Stimulated activated CD4-positive, alpha-beta T cell treated with anti-CD3 and anti-CD28 coated beads, Interleukin-1b, Interleukin-23, amount 100 ng/mL, for 1 hour (primary cell): ENCODE measurements at places on chromosomes 1 and 21.
A peak's percentile ranks its signal among the peaks of the same experiment; 100 is the strongest.

GRCh38 chr1:204468206-204468605 is 26.4 kb downstream of the PIK3C2B start:
- no peak for DNase-seq

GRCh38 chr1:74937176-74937575 is 197.0 kb upstream of the LHX8 start:
- no peak for DNase-seq

- DNase-seq, result peak; percentile 71
These were observed 9.3 kb downstream of the MAP3K6 start for GRCh38 chr1:27357281-27358037.

DNA sequence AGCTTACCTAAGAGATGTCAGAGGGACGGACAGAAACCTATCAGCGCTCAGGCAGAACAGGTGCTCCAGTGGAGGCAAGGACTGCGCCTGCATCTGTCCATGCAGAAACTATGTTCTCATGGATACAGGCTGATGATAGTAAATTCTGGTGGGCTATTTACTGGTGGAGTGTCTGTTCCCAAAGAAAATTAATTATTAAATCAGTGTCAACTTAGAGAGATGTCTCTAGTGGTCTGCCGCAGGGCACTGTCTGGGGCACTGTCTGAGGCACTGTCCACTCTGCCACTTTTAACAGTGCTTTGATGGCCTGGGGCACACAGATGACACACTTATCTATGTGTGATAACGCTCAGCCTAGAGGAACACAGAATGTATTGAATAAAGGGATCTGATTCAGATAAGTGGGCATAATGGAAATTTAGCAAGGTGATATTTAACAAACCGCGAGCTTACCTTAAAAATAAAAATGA is 148.1 kb downstream of the RGS7 start:
- no peak for DNase-seq

DNA sequence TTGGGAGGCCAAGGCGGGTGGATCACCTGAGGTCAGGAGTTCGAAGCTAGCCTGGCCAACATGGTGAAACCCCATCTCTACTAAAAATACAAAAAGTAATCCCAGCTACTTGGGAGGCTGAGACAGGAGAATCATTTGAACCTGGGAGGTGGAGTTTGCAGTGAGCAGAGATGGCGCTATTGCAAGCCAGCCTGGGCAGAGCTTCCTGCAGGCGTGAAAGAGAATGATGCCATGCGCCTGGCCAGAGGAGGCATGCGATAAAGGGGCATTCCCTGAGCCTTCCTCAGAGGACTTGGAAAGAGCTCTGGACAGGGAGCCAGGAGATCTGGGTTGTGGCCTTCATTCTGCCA is 3.2 kb downstream of the E2F2 start:
- DNase-seq, result no peak

- DNase-seq, result no peak
These were observed 45.9 kb downstream of the SYT14 start for GRCh38 chr1:209983953-209984352.

- no peak for DNase-seq
These were observed 204.4 kb downstream of the TRABD2B start for GRCh38 chr1:47792779-47793178.

GRCh38 chr1:234539666-234540403 is 60.9 kb upstream of the TARBP1 start:
- DNase-seq, result no peak

DNA sequence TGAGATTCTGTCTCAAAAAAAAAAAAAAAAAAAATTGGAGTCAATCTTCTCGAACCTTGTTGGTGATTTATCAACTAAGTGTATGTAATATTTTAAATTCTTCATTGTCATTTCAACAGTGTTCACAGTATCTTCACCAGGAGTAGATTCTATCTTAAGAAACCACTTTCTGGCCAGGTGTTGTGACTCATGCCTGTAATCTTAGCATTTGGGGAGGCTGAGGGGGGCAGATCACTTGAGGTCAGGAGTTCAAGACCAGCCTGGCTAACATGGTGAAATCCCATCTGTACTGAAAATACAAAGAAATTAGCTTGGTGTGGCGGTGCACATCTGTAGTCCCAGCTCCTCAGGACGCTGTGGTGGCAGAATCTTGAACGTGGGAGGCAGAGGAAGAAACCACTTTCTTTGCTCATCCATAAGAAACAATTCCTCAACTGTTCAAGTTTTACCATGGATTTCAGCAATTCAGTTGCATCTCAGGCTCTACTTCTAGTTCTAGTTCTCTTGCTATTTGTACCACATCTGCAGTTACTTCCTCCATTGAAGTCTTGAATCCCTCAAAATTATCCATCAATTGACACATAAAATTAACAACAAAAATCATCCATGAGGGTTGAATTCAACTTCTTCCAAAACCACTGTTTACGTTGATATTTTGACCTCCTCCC is 30.4 kb upstream of the EYA3 start:
- no peak for DNase-seq

- DNase-seq, result no peak
These were observed 144.6 kb downstream of the LRIG2 start for GRCh38 chr1:113217447-113218208.

GRCh38 chr1:167641786-167642500 is 11.9 kb downstream of the RCSD1 start:
- no peak for DNase-seq

DNA sequence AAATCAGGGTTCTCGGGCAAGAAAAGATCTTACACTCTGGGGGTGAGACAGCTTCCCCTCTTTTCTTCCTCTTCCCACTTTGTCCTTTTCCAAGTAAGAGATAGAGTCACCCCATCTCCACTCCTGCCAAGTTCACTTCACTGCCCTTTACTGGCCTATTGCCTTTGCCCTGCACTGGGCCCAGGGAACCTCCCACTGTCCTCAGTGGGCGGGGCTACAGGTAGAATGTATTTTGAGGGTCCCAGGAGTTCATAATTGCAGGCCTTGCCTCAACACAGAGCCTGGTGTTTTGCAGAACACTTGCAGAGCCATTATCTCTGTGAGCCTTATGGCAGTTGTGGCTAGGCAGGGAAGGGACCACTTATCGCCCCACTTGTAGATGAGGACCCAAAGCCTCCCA is 3.3 kb downstream of the AMPD2 start:
- DNase-seq, result no peak

DNA sequence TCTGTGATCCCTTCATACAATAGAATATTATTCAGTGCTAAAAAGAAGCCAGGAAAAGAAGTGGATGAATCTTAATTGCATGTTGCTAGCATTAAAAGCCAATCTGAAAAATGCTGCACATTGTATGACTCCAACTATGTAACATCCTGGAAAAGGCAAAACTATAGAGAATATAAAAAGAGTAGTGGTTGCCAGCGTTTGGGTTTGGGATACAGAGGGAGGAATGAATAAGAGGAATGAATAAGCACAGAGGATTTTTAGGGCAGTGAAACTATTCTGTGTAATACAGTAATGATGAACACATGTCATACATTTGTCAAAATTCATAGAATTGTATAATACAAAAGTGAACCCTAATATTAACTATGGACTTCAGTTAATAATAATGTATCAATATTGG is 42.5 kb downstream of the GPR88 start:
- DNase-seq, result no peak

GRCh38 chr1:168333562-168334276 is 53.0 kb downstream of the TBX19 start:
- no peak for DNase-seq

GRCh38 chr1:49630156-49630555 is 393.6 kb downstream of the AGBL4 start:
- no peak for DNase-seq

GRCh38 chr1:189351960-189352359 is 1125.7 kb downstream of the BRINP3 start:
- no peak for DNase-seq

DNA sequence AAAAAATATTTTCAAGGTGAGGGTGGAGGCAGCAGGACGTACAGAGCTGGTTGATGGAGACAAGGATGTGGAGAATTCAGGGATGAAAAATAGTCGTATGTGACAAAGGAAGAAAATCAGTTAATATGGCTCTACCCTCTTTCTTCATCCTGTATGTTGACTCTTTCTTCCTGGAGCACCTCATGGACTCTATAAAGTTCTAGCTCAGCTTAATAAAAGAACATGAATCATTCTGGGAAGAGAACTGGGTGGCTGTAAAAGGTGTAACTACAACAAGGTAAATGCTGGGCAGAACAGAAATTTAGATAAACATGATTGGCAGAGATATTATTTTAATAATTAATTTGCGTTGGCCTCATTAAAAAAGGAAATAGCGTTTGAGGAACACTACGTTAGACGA is 241.8 kb upstream of the MAP1LC3C start:
- no peak for DNase-seq

DNA sequence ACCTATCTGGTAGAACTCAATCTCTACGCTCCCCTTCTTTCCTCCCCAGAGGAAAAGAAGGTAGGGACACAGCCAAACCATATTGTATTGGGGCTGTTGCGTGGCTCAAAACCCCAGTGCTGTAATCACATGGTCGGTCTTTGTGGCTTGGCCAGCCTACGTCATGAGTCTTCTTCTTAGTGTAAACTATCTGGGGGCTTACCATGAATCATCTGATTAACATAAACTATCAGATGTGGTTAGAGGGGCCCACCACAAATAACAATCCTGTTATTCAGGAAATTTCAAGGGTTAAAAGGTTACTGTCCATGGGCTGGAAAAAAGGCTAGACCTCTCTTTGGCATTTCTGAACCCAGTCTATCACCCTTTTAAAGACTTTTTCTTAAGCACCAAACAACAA is 49.5 kb upstream of the GPR52 start:
- DNase-seq, result no peak

DNA sequence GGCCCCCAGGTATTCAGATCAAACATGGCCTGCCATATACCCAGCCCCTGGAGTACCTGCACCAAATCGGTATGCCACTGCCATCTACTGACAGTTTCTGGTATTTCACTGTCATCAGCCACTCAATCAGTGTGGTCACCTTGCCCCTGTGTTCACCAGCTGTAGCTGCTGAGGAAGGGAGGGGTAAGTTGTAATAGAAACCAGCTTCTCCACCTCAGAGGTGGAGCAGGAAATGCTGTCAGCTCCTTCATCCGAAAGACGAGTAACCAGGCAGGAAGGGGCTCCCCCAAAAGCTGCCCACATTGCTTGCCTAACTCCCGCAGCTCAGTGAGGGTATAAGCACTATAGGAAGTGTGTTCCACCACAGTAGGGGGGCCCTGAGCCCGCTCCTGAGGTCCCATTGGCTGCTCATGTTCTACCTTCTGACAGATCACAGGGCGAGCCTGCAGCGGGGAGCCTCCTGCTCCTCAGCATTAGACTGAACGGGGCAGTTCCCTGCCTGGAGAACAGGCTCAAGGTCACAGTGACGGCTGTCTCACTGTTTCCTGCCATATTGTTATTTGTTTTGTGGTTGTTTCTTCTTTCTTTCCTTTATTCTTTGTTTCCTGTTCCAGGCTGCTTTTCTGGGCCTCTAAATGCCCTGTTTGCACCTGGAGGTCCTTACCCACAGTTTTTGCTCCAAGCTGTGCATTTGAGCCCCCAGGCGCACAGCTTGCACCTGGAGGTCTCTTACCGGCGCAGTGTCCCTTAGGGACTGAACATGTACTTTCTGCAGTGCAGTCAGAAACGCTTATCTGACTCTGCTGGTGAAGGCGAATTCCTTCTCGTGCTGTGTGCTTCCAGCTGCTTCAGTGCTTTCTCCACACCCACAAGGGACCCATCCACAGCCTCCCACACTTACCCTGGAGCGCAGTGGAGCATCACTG is 1638.3 kb downstream of the MRPL39 start:
- DNase-seq, result peak; percentile 45

DNA sequence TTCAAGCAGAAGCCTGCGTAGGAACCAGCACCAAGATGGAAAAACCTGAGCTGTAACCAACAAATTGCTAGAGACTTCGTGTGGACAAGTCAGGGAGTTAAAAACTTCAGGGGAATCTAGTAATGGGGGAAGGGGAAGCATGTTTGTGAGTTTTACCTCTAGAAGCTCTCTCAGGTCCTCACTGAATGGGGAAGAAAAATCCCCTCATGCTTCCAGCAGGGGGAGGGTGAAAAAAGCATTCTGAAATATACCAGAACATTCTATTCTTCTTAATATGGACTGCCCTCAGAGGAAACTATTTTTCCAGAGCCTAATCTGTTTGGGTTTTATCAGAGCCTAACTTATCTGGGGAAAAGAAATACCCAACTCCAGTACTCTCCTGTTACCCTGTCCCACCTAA is 28.6 kb downstream of the GNG12 start:
- no peak for DNase-seq

DNA sequence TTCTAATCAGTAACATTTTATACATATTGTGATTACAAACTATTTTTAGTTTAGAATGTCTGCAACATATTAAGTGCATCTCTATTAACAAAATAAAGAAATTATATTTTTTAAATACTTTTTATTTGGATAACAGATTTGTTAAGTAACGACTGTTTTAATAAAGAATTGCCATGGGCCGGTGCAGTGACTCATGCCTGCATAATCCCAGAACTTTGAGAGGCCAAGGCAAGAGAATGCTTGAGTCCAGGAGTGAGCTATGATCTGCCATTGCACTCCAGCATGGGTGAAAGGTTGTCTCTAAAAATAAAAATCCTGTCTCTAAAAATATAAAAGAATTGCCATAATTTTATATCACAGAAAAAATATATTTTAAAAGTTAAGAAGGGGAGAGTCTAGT is 4.1 kb downstream of the LRRIQ3 start:
- DNase-seq, result no peak

- no peak for DNase-seq
These were observed 89.7 kb upstream of the HMCN1 start for GRCh38 chr1:185644531-185644930.

DNA sequence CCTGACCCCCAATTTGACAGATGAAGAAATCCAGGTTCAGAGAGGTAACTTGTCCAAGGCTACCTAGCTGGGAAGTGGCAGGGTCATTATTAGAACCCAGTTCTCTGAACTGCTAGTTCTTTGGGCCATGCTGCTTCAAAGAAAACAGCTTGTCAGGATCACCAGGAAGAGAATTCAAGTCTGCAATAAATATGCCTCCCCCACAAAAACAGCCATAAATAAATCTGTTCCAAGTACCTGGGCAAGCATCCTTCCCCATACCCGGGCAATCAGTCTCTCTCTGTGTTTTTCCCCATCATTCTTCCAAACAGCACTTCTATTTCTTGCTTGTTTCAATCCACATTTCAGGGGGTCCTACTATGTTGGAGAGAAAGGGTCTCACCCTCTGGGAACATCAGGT is 34.1 kb downstream of the SLC9A1 start:
- no peak for DNase-seq

DNA sequence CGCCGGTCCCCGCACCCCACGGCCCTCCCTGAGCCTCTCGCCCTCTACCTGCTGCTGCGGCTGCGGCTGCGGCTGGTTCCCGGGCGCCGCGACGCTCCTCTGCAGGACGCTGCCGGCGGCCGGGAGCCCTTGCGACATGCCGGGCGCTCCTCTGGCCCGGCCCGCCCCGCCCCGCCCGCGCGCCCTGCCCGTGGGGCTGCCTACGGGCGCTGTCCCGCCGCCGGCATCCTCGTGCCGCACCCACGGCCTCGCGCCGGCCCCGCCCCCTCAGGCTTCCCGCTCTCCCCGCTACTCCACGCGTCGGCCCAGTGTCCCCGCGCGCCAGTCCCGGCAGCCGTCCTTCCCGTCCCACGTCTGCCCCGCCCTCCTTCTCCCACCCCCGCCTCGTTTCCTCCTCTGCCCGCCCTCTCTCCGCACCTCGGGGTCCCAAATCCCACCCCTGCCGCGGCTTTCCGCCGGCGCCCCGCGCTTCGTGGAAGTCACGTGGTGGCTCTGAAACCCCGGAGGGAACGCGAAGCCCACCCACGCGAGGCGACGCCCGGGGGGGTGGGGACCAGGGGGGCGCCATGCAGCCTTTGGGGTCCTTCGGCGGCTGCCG is at the start of gene BATF3:
TSS of gene BATF3 (minus strand) at position 216 of the 598 bp plus-strand sequence. CDS start at position 138, 78 bp downstream.
- DNase-seq, result peak; percentile 48

- DNase-seq, result no peak
These were observed 2.6 kb downstream of the TUFT1 start for GRCh38 chr1:151542710-151543129.

- DNase-seq, result no peak
These were observed 32.9 kb downstream of the RABIF start for GRCh38 chr1:202856014-202856413.
